Cerebellar nuclear complex (tissue), 1 donor: ENCODE measurements at places on chromosomes 7 and 10.

DNA sequence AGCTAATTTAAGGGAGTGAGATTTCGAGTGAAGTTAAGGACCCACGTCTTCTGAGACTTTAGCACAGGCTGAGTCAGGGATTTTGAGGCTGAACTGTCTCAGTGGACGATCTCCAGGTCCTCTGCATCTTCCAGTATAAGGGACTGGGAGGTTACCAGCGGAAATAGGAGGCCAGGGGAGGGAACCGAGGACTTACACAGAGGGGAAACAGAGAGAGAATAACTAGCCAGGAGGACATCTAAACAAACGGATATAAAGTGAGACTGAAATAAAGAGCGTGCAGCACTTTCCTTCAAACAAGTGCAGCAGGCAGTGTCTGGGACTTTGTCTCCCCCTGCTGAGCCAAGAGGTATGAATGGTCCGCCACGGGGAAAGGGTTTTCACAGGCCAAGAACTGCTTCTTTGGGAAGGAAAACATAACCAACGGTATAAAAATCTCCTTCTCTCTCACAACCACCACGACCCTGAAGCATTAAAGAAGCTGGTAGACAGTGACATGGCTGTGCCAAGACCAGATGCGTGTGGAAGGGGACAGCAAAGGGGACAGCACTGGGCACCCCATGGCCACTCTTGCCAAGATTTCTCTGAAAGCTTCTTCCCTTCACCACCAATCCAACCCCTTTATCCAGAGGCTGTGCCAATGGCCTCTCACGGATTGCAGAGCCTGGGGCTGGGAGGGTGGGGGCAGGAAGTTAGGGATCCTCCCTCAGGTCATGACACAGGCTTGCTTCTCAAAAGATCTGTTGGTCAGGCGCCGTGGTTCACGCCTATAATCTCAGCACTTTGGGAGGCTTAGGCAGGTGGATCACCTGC, 72.0 kb downstream of the SLC37A3 start:
- no peak for DNase-seq

DNA sequence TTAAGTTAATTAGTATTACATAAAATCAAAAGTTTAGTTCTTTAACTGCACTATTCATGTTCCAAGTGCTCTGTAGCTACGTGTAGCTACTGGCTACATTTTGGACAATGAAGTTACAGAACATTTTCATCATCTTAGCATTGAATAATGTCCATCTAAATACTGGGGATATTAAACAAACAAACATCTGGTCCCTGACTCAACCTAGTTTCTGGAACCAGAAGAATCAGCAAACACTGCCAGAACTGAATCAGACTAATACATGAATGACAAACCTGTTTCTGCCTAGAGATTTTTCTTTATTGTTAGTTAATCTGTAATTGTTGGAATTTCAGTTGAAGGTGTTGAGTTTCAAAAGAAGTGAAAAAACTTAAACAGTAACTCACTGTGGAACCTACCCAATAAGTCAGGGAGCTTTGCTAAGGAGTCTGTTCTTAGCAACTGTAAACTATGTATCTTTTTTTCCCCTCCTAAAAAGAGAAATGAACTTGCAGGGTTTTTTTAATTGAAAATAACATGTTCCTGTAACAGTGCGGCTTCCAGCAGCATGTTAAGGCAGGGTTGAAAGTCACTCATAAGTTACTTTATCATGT, 58.3 kb downstream of the CDK13 start:
- no peak for DNase-seq

- no peak for DNase-seq
Observed at GRCh38 chr7:139679731-139680594, 97.8 kb downstream of the HIPK2 start.

- no peak for DNase-seq
Observed at GRCh38 chr7:39937366-39938153, 12.5 kb upstream of the CDK13 start.

DNA sequence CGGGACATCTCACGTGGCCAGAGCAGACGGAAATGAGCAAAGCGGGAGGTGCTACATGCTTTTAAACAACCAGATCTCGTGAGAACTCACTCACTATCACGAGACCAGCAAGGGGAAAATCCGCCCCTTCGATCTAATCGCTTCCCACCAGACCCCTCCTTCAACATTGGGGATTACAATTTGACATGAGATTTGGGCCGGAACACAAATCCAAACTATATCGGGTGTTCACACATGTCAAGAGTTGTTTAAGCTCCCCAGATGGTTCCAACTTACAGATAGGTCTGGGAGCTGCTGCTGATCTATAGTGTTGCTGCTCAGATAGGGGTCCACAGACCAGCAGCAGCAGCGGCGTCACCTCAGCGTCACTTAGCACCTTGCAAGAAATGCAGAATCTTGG, 194.9 kb downstream of the GPAM start:
- DNase-seq, result no peak

- no peak for DNase-seq
Observed at GRCh38 chr7:2954433-2954853, 89.2 kb downstream of the CARD11 start.

DNA sequence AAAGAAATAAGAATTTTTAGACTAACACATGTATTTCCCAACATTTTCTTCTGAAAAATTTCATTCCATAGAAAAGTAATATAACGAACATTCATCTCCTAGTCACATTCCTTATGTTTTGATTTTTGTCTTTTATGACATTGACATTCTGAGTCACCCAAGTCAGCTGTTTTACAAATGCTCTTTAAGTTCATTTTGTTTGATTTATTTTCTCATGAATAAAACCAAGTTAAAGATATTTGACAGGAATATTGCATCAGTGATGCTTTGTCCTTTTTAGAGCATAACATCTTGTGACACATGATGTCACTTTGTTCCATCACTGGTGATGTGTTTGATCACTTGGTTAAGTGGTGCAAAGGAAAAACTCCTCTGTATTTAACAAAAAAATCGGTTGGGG, 48.4 kb downstream of the HGF start:
- no peak for DNase-seq

GRCh38 chr10:98492763-98493162, 46.0 kb upstream of the HPS1 start:
- DNase-seq, result no peak
